Hepatocyte (in vitro differentiated cells): ENCODE measurements at places on chromosomes 12 and 14. TPM values are rescaled to one million over a fixed set of nuclear protein-coding genes. Genes with fewer than 3 reads are reported as not detected.

DNA sequence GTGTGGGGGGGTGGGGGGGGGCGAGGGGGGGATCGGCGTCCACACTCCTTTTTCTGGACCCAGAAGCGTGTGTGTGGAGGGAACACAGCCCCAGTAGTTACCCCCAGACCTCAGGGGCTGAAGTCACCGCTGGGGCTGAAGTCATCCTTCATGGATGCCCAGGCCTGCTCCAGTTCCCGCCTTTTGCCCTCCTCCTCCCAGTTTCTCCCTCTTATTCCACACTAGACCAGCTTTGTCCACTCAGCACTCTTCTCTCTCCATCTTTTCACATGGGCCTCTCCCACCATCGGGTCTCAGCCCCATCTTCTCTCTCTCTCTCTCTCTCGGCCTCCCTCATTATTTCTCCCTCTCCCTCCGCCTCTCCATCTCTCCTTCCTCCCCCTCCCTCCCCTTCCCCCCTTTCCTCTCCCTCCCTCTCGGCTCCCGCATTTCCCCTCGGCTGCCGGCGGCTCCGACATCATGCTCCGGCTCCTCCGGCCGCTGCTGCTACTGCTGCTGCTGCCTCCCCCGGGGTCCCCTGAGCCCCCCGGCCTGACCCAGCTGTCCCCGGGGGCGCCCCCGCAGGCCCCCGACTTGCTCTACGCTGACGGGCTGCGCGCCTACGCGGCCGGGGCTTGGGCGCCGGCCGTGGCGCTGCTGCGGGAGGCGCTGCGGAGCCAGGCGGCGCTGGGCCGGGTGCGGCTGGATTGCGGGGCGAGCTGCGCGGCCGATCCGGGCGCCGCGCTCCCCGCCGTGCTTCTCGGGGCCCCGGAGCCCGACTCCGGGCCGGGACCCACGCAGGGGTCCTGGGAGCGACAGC is at the start of gene P3H3:
Gene P3H3 (plus strand): TSS at position 426 of the 799 bp plus-strand sequence. CDS start 34 bp downstream, at position 460.
- H3K36me3 ChIP-seq: no peaks in the 10 kb centered on the region
- H3K27me3 ChIP-seq: no peaks in the 10 kb centered on the region
- peak within 1 kb of the TSS; percentile 96 for H3K27ac ChIP-seq
- H3K4me3 ChIP-seq: peak within 1 kb of the TSS; percentile 100
- peak; percentile 60 for DNase-seq

DNA sequence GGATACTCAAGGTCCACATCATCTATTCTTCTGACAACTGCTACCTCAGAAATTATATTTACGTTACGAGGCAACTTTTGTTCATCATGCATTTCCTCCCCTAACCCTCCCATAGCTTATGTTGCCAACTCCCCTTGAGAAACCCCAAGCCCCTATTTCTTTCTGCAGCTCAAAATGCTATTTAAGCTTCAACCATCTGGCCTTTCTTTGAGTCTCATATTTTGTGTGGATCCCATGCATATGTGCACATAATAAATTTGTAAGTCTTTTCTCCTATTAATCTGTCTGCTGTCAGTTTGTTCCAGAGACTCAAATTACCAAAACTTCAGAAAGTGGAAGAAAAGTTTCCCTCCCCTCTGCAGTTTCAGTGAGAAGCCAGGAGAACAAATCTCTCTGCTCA is 444.1 kb downstream of the TRHDE start:
- H3K36me3 ChIP-seq: no peaks in the 10 kb centered on the region
- H3K4me3 ChIP-seq: no peak overlapping the region

GRCh38 chr12:47990351-47991105 is 13.7 kb downstream of the COL2A1 start:
- H3K27me3 ChIP-seq: no peaks in the 10 kb centered on the region
- peak overlapping the region; percentile 31 for H3K27ac ChIP-seq
- DNase-seq: peak; percentile 51
- H3K4me1 ChIP-seq: peaks cover 10% of the 10 kb centered on the region
- H3K4me3 ChIP-seq: no peak overlapping the region
- H3K36me3 ChIP-seq: no peaks in the 10 kb centered on the region

GRCh38 chr12:69019082-69019481 is 86.1 kb upstream of the CPM start:
- DNase-seq: no peak
- no peak overlapping the region for H3K4me3 ChIP-seq
- H3K27me3 ChIP-seq: no peaks in the 10 kb centered on the region

DNA sequence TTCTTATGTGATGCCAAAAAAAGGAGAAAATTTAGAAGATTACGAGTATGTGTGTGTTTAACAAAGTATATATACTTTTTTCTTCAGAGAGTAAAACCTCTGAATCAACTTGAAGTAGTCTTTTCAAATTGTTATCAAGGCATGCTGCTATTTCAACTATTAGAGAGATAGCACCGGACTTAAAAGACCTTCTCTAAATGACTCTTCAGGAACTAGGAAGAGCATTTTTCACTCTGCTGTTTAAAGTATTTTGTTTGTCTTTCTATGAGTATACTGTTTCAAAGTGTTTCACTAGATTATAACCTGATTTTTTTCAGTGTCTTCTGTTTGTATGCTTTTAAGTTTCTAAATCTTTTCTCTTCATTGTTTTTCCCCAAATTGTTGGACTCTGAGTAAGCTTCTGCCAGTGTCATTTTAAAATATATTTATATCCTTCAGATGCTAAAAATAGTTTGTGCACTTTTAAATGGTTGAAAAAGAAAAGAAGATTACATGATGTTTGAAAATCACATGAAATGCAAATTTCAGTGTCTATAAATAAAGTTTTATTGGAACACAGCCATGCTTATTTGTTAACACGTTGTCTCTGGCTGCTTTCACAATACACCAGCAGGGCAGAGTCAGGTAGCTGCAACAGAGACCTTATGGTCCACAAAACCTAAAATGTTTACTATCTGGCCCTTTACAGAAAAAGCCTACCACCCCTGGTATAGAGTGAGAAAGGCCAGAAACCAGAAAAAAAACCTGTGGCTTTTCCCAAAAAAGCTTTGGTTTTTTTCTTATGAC is 21.3 kb downstream of the CRADD start:
- H3K27me3 ChIP-seq: no peaks in the 10 kb centered on the region
- H3K4me1 ChIP-seq: peaks cover 19% of the 10 kb centered on the region
- DNase-seq: no peak

- H3K27me3 ChIP-seq: no peaks in the 10 kb centered on the region
- no peak overlapping the region for H3K27ac ChIP-seq
- no peak overlapping the region for H3K4me3 ChIP-seq
These were observed 106.8 kb downstream of the NUAK1 start for GRCh38 chr12:106031761-106032622.

GRCh38 chr12:105020241-105020962 is 34.3 kb downstream of the NOPCHAP1 start:
- no peak overlapping the region for H3K4me3 ChIP-seq
- H3K36me3 ChIP-seq: no peaks in the 10 kb centered on the region
- H3K4me1 ChIP-seq: peaks cover 3% of the 10 kb centered on the region
- no peaks in the 10 kb centered on the region for H3K27me3 ChIP-seq

DNA sequence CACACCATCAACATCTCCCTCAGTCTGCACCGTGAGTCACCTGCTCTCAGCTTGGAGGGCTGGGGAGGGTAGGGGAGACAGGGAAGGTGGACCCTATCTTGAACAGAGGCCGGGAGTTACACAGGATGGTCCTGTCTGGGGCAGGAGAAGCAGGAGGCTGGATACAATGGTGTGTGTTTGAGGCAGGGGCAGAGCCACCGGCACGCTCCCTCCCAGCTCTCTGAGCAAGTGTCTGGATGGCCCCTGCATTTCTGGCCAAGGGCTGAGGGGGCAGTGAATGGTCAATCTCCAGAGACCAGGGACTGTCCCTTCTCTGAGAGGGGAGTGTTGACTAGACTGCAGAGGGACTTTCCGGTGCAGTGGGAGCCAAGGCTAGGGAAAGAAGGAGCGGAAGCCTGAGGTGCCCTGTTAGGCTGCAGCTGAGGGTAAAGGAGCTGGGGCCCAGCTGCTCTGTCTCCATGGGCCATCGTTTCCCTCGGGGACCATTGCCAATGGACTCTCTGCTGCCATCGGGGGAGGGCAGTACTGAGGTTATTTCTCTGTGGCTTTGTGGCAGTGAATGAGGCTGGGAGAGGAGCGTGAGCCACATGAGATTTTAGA is 1.9 kb downstream of the LRP1-AS start:
- H3K4me3 ChIP-seq: no peak overlapping the region
- peaks cover 53% of the 10 kb centered on the region for H3K4me1 ChIP-seq
- peak overlapping the region; percentile 98 for H3K27ac ChIP-seq
- H3K27me3 ChIP-seq: no peaks in the 10 kb centered on the region
- H3K36me3 ChIP-seq: no peaks in the 10 kb centered on the region

GRCh38 chr12:59873136-59873535 is 277.3 kb downstream of the SLC16A7 start:
- no peak for DNase-seq
- H3K27me3 ChIP-seq: no peaks in the 10 kb centered on the region
- peaks cover 7% of the 10 kb centered on the region for H3K4me1 ChIP-seq
- H3K27ac ChIP-seq: no peak overlapping the region

- no peaks in the 10 kb centered on the region for H3K4me1 ChIP-seq
- H3K27me3 ChIP-seq: no peaks in the 10 kb centered on the region
- no peak for DNase-seq
- H3K4me3 ChIP-seq: no peak overlapping the region
- H3K27ac ChIP-seq: no peak overlapping the region
These were observed 113.3 kb downstream of the SNAPC1 start for GRCh38 chr14:61875483-61875882.

DNA sequence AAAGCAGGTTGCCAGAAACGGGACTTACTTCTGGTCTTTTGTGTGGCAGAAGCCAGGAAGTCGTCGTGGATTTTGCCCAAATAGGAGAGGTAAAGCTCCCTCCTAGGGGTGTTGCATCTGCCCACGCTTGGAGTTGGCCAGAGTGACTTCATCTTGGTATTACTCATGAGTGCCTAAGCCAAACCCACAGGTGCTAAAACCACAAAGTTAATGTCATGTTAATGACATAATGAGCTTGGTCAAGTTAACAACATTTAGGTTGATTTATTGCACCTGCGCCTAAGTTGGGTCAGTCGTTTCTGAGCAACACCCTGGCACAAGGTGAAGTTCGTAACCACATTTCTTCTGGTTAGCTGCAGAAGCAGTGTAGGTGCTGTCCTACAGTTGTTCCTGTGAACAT is 225.2 kb downstream of the FUT8 start:
- no peaks in the 10 kb centered on the region for H3K36me3 ChIP-seq
- H3K4me1 ChIP-seq: no peaks in the 10 kb centered on the region
- DNase-seq: no peak

DNA sequence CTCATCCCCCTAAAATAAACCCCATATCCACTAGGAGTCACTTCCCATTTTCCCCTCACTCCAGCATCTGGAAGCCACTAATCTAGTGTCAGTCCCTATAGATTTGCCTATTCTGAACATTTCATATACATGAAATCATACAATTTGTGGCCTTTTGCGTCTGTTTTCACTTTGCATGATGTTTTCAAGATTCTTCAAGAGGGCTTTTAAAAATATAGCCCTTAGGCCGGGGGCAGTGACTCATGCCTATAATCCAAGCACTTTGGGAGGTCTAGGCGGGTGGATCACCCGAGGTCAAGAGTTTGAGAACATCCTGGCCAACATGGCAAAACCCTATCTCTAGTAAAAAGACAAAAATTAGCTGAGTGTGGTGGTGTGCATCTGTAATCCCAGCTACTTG is 104.7 kb downstream of the VEZT start:
- H3K4me3 ChIP-seq: no peak overlapping the region
- peaks cover 23% of the 10 kb centered on the region for H3K4me1 ChIP-seq
- no peaks in the 10 kb centered on the region for H3K27me3 ChIP-seq
- no peaks in the 10 kb centered on the region for H3K36me3 ChIP-seq
- no peak for DNase-seq

DNA sequence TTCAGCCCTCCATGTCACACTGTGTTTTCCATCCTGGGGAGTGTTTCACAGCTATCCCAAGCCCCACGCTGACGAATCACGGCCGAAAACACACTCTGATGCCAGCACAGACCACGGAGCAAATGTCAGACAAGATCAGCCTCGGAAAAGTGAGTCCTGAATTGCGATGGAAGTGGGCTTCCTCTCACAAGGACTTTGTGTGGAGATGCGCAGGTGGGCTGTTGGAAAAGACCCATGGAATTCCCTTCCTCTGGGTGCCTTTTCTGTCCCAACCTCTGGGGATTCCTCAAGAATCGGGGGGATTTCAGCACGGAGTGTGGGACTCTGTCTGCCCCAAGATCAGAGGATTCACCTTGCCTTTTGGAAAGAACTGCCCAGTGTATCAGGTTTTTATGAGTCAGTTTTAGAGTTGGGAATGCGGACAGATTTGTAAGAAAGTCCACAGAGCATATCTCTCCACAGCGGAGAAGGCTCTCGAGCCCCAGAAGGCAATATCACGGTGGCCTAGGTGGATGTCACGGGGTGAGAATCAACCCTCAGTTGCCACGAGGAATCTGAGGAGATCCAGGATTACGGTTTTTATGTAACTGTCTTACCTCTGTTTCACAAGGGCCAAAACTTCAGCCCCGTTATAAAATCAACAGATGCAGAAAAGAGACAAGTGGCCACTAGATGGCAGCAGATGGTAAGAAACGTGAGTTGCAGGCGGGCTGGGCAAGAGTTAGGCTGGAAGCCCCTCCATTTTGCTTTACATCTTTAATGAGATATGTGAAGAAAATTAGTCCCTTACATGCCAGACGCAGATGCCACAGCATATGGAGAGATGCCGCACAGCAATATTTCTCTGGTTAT is 201.9 kb downstream of the DAD1 start:
- no peaks in the 10 kb centered on the region for H3K27me3 ChIP-seq
- peak; percentile 90 for DNase-seq

GRCh38 chr12:38399711-38400206 is 83.2 kb downstream of the ALG10B start:
- H3K4me1 ChIP-seq: no peaks in the 10 kb centered on the region
- no peak overlapping the region for H3K4me3 ChIP-seq
- no peak for DNase-seq
- no peaks in the 10 kb centered on the region for H3K27me3 ChIP-seq
- H3K36me3 ChIP-seq: no peaks in the 10 kb centered on the region
- H3K27ac ChIP-seq: no peak overlapping the region

DNA sequence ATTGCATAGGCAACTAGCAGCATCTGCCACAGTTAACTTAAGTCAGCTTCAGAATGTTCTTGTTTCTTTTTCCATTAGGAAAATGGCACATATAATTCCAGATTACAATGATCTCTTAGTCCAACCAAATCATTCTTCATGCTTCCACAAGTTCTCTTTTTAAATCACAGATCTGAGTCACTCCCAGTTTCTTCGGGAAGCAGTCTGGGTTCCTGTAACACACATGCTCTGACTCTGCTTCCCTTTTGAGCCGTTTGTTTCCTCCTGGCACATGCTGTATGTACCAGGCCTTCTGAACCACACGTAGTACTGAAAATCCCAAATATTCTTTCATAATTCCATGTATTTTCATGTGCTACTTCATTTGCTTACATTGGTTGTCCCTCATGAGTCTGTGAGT is 388.8 kb upstream of the PDE3A start:
- H3K4me3 ChIP-seq: no peak overlapping the region
- H3K27ac ChIP-seq: no peak overlapping the region
- no peak for DNase-seq
- no peaks in the 10 kb centered on the region for H3K4me1 ChIP-seq
- no peaks in the 10 kb centered on the region for H3K27me3 ChIP-seq
- no peaks in the 10 kb centered on the region for H3K36me3 ChIP-seq

GRCh38 chr14:75411214-75411540 is 16.6 kb upstream of the JDP2 start:
- no peaks in the 10 kb centered on the region for H3K36me3 ChIP-seq
- no peaks in the 10 kb centered on the region for H3K27me3 ChIP-seq
- no peak overlapping the region for H3K4me3 ChIP-seq
- H3K27ac ChIP-seq: no peak overlapping the region
- no peak for DNase-seq

Gene IL26
- not detected in 2 replicates for polyA plus RNA-seq

Gene KRT79
- polyA plus RNA-seq: 0.44 TPM in 1 of 2 replicates, not detected in the other

Gene TXNDC16
- 5.0 and 7.0 TPM in 2 replicates for polyA plus RNA-seq

Gene DHRS1
- 39.5 and 55.9 TPM in 2 replicates for polyA plus RNA-seq

Gene RPS6KL1
- 0.18 and 1.5 TPM in 2 replicates for polyA plus RNA-seq

Gene CELA1
- polyA plus RNA-seq: not detected in 2 replicates

Gene OR11H12
- not detected in 2 replicates for polyA plus RNA-seq

Gene HELB
- polyA plus RNA-seq: 1.5 and 2.3 TPM in 2 replicates
